HT1080 (cell line): ENCODE measurements at places on chromosomes 6 and 20. TPM values are rescaled to one million over a fixed set of nuclear protein-coding genes. Genes with fewer than 3 reads are reported as not detected.

GRCh38 chr6:51528556-51528955 is 558.9 kb downstream of the PKHD1 start:
- DNase-seq, result peak; percentile 24

- DNase-seq, result no peak
Measured at GRCh38 chr6:169854083-169854725, 102.8 kb downstream of the ERMARD start.

DNA sequence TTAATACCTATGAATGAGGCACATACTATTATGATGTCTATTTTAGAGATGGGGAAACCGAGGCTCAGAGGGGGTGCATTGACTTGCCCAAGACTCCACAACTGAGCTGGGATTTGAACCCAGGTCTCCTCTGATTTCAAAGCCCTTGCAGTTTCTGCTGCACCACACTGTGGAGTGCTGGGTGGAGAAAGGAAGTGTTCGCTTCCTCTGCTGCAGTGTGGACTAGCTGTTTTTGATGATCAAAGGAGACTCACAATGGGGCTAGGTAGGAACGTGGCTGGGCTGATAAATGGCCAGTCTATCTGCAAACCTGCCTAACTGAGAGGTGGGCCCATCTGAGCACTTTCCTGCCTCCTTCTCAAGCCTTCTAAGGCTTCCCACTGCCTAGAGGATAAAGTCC is 87.2 kb downstream of the CD40 start:
- DNase-seq, result no peak

SLC2A10 gene
- total RNA-seq, result 0.55 TPM in 1 of 2 replicates, not detected in the other

DNA sequence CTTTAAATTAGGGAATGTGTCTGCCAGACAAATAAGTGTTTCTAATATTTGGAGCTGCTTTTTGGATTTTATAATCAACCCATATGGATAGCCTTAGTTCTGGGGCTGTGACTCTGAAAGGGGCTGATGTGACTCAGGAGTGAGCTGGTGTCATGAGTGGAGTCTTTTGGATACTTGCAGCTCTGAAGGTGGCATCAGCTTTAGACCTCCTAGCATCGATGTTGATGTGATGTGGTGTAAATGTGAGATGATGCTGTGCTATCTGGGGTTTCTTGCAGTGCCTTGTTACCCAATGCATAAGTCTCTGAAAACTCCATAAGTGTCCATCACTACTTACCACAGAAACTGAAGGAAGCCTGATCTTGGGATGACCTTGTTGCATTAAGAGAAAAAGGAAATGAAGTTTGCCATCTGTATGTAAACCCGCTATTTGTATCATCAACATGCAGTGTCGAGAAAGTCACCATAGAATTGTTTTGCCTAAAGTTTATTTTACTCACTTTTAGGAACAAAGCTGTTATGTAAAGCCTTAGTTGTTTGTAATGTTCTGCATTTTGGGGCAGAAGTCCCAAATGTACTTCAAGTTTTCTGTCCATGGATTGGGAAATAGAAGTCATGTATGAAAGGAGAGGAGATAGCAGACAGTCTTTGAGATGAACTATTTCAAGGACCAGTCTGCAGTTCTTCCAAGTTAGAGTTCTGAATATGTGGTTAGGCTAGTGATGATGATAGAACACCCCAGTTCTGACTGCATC is 8.0 kb downstream of the FOXO3 start:
- no peak for DNase-seq

DNA sequence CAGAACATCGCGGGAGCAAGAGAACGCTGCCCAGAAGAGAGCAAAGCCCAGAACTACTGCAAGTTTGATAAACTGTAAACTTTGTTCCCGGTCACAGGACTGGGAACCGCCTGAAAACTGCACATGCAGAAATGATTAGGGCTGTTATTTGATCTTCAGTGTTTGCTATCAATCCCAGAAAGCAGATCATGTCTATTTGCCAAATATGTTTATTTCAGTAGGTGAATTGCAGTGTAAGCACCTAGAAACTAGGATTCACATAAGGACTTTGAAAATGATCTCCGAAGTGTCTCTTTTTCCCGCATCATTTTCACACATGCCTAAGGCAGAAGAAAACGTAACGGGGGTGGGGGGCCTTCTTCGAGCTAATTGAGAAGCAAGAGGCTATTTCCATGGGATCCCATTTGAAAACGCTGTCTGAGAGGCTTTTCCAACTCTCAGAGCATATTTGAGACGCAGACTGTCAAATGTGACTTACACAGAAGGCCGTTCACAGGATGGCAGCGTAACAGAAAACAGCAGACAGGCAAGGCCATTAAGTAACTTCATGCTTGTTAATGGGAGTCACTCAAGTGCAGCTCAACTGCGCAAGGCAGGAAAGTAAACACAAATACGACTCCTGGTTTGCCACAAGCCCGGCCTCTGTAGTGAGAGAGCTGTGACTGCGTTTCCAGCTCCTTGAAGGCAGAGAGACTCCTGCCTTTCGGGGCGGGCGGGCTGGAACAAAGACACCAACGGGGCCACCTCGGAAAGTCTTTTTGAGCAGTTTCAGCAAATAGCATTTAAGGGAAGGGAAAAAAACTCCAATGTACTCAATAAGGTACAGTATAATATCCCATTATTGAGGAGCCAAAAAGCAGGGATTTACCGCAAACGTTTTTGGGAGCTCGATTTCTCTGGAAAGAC is 144.7 kb upstream of the ZNF217 start:
- no peak for DNase-seq

DNA sequence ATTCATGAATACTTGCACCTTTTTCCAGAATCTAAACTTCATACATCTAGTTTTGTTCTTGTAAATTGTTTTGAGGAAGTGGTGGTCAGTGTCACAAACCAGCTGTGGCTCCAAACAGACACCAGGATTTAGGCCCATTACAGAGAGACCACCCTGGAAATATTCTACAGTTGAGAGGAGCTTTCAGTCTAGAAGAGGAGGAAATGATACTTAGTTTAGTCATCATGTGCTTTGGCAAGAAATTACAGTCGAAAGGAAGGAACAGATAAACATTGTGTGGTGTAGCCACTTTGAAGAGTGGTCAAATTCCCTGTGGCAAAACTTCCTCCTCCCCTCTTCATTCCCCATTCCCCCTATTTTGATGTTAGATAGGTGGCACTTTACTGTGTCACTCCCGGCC is 15.7 kb downstream of the DCBLD1 start:
- peak; percentile 94 for DNase-seq

- no peak for DNase-seq
Measured at GRCh38 chr20:50039706-50040431, 57.1 kb downstream of the SNAI1 start.

DNA sequence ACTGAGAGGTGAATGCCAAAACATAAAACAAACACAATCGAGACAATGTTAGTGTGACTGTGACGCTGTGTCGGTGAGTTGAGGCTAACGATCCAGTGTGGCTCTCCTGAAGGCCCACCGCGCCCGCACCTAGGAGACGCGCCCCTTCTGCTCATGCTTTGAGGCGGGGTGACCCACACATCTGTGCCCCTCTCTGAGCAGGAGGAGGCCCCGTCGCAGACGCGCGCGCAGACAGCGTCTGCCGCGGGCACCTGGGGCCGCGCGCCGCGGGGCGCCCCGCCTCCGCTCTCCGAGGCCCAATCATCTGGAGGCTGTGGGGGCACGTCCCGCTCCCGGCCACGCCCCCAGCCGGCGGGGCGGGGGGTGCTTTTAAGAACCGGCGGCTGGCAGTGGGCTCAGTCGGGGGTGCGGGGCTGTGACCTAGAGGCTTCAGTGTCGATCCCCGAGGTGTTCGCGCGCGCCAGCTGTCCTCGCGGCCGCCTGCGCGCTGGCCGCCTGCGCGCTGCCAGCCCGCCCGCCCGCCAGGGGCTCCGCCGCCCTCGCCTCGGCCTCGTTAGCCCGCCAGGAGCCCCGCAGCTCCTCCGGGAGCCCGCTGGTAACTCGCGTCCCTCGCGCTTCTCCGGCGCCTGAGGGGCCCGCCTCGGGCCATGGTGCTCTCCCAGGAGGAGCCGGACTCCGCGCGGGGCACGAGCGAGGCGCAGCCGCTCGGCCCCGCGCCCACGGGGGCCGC is at the start of gene SLC16A10:
Gene SLC16A10, plus strand, starts transcription at position 398 of the 730 bp plus-strand sequence. Its CDS starts 250 bp downstream, at position 648.
- DNase-seq, result peak; percentile 73

HLA-DMA gene
- 3.4 and 3.9 TPM in 2 replicates for total RNA-seq

SLC22A7 gene
- total RNA-seq, result not detected in 2 replicates

GRCh38 chr6:144578385-144579350 is 293.5 kb downstream of the UTRN start:
- DNase-seq, result no peak

GRCh38 chr20:21101932-21102575 is 4.1 kb downstream of the LINC00237 start:
- DNase-seq, result no peak

DNA sequence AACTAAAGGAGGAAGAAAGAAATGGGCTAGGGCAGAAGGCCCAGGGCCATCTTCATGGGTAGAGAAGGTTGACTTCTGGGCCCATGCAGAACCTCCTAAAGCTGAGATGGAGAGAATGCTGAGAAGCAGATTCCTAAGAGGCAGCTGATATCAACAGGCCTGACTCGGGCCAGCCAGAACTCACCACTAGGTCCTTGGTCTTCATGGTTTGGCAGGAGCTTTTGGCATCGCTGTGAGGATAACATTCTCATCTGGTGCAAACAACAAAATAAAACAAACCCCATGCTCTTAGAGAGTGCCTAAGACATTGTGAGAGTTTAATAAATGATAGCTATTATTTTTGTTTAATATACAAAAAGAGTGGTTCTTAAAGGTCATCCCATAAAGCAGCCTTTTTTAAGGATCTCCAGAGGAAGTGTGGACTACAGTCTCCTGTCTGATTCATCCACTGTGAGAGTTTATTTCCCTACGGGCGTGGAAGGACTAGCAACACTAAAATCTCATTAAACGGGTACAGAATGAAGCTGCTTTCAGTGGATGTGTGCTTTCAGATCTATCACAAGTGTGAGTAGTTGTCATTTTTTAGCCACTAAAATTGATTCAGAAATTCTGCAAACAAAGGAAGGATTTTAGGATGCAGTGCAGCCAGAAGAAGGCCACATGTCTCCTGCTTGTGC is 160.0 kb downstream of the PLCB4 start:
- DNase-seq, result no peak

RAET1G gene
- total RNA-seq, result 1.6 and 2.4 TPM in 2 replicates

DNA sequence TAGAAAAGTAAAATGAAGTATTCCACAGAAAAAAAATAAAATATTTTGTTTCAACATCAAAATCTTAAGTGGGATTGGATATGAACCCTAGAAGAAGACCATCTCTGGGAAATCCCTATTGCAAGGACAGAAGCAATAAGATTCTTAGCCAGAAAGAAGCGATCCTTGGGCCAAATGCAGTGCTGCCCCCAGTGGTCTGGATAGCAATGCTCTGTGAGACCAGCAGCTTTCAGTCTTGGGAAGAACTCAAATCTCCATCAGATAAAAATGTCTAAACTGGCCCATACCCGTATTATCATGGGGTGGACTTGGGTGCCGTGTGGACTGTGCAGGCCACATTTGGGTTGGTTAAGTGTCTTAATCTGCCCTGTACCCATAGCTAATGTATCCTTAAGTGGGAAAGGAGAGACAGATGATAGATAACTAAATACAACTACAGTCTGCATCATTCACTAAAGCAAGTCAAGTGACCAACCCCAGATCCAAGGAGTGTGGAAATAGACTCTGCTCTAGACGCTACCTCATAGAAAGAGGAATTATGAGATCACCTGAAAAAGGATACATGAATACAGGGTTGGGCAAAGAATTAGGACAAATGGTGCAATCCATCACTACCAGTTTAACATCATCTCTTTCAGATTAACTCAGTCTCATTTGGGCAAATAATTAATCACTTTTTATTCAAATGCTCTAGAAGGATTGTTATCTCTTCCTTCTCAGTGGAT is 38.9 kb upstream of the SNAP25 start:
- DNase-seq, result no peak

DNA sequence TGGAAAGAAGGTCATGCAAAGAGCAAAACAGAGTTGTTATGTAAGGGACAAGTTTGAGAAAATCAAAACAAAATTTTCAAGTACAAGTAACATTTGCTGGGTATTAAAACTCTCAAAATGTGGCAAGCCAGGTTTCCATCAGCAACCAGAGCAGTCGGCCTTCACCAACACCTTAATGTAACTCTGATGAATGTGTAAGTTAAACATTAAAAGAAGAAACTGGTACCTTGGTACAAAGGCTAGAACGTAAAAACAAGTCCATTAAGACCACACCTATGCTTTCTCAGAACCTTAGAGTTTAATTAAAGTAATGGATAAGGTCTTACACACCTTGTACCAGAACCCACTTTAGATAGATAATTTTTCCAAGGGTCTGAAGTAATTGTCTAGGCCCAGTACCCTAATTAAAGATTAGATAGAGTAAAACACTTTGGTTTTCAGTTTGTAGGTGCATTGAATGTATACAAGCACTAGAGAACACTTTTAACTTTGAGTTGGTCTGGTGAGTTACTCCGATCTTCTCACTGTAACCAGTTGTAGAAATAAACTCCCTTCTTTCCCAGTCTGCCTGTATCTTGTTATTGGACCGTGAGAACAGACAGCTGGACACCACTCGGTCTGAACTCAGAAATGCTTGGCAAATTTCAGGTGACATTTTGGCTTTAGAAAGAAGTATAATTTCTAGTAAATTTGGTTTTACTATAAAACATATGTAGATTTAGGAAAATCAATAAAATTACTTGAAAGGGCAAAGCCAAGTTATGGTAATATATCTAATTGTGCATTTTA is 319.4 kb downstream of the HTR1B start:
- DNase-seq, result no peak

- peak; percentile 86 for DNase-seq
Measured at GRCh38 chr20:9241232-9241692, 172.4 kb downstream of the PLCB4 start.

- DNase-seq, result no peak
Measured at GRCh38 chr6:381742-382461, 9.7 kb upstream of the IRF4 start.

- no peak for DNase-seq
Measured at GRCh38 chr6:157941101-157941863, 40.4 kb upstream of the SYNJ2 start.

DNA sequence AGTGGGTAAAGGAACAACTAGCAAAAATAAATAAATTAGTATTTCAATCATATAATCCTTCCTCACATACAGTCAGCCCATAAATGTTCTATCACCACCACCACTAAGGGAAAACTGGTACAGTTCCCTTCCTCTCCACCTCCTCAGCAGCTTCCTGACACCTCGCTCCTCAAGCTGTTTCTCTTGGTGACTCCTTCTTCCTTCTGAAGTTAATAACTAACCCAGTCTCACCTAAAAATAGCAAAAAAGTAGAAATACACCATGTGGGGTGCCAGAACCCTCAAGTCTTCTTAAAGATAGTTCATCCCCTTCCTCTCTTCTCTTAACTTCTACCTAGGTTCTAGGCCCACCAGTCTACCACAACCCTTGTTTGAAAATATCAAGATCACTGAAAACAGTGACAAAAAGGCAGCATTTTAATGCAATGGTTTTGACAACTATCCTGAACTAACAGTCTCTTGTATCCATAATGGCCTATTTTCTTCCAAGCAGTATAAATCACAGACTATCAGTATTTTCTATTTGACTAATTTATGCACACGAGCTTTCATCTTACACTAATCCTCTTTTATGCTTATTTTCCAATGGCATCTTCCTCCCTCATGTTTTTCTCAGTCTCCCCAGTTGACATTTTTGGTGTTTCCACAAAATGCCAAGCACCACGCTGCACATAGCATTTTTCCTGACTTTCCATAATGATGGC is 85.5 kb downstream of the KHDC1L start:
- DNase-seq, result no peak
